H9 (cell line): ENCODE measurements at places on chromosomes 5 and 9.

- H3K36me3 ChIP-seq: no peaks in the 10 kb centered on the region
- peak; percentile 49 for DNase-seq
- no peak overlapping the region for H3K4me3 ChIP-seq
- no peaks in the 10 kb centered on the region for H3K4me1 ChIP-seq
- H3K27me3 ChIP-seq: no peaks in the 10 kb centered on the region
These were observed 1.9 kb upstream of the ORM2 start for GRCh38 chr9:114327749-114328148.

- H3K36me3 ChIP-seq: peaks cover 13% of the 10 kb centered on the region
- H3K27ac ChIP-seq: no peak overlapping the region
- DNase-seq: peak; percentile 88
- no peak overlapping the region for H3K4me3 ChIP-seq
- peaks cover 23% of the 10 kb centered on the region; the same call in 1 of the 2 replicates for H3K27me3 ChIP-seq
- no peaks in the 10 kb centered on the region for H3K4me1 ChIP-seq
These were observed 4.3 kb upstream of the AHRR start for GRCh38 chr5:317086-317811.

DNA sequence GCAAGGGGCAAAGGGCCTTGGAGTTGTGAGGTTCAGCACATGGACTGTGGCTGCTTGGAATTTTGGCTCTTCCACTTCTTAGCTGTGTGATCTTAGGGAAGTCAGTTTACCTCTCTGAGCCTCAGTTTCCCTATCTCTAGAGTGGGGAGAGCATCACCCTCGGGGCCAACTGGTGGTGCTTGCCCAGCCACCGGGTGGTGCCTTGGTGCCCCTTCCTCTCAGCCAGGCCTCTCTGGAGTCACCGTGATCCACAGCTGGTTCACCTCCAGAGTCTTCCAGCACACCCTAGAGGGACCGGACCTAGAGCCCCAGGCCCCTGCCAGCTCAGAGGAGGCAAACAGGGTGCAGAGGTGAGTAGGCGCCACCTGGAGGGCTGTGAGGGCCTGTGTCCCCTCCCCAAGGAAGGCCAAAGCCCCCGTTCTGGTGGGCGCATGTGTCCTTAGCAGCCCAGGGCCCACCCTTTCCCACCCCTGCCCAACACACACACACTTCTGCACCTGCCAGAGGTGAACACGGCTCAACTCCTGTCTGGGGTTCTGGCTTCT is 7.7 kb downstream of the ADGRD2 start:
- H3K27me3 ChIP-seq: peaks cover under 1% of the 10 kb centered on the region; the same call in 1 of the 2 replicates
- H3K27ac ChIP-seq: no peak overlapping the region
- H3K4me3 ChIP-seq: no peak overlapping the region

- peaks cover 19% of the 10 kb centered on the region for H3K36me3 ChIP-seq
- DNase-seq: peak; percentile 27
- no peaks in the 10 kb centered on the region for H3K4me1 ChIP-seq
- no peak within 1 kb of the TSS for H3K27ac ChIP-seq
These were observed at the start of gene LTC4S for GRCh38 chr5:179793468-179794139. TSS of gene LTC4S (plus strand) at chr5:179793986. CDS start at chr5:179794081, 95 bp downstream.

- peak overlapping the region; percentile 71 for H3K4me3 ChIP-seq
- H3K4me1 ChIP-seq: no peaks in the 10 kb centered on the region
- H3K27me3 ChIP-seq: no peaks in the 10 kb centered on the region
- no peak overlapping the region for H3K27ac ChIP-seq
- H3K36me3 ChIP-seq: peaks cover 1% of the 10 kb centered on the region
These were observed 1.3 kb downstream of the TERT start for GRCh38 chr5:1293416-1294205.

DNA sequence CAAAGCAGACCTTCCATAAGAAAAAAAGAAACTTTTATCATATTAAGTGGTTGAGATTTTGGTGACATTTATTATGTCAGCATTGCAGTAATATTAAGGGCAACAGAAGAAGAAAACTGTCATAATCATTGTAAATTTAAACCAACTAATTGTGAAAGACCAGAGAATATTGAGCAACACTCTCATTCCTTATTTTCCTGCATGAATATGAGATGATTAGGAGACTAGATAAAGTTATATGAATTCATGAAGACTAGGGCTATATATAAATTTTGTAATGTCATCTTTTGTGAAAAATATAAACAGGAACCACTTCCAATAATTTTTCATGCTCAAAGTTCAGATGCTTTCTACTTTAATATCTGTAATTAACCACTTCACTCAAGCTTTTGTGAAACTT is 974.5 kb upstream of the CDH10 start:
- no peaks in the 10 kb centered on the region for H3K27me3 ChIP-seq
- DNase-seq: no peak
- H3K4me3 ChIP-seq: no peak overlapping the region
- H3K27ac ChIP-seq: no peak overlapping the region
- no peaks in the 10 kb centered on the region for H3K4me1 ChIP-seq

- H3K4me1 ChIP-seq: peaks cover 8% of the 10 kb centered on the region; the same call in 1 of the 2 replicates
- no peak for DNase-seq
- H3K27ac ChIP-seq: no peak overlapping the region
- no peaks in the 10 kb centered on the region for H3K27me3 ChIP-seq
- H3K4me3 ChIP-seq: no peak overlapping the region
These were observed 64.6 kb upstream of the KLF9 start for GRCh38 chr9:70478963-70479641.

GRCh38 chr5:87393331-87393730 is 19.4 kb downstream of the CCNH start:
- H3K4me1 ChIP-seq: no peaks in the 10 kb centered on the region
- H3K27me3 ChIP-seq: no peaks in the 10 kb centered on the region
- no peak for DNase-seq
- H3K4me3 ChIP-seq: no peak overlapping the region

DNA sequence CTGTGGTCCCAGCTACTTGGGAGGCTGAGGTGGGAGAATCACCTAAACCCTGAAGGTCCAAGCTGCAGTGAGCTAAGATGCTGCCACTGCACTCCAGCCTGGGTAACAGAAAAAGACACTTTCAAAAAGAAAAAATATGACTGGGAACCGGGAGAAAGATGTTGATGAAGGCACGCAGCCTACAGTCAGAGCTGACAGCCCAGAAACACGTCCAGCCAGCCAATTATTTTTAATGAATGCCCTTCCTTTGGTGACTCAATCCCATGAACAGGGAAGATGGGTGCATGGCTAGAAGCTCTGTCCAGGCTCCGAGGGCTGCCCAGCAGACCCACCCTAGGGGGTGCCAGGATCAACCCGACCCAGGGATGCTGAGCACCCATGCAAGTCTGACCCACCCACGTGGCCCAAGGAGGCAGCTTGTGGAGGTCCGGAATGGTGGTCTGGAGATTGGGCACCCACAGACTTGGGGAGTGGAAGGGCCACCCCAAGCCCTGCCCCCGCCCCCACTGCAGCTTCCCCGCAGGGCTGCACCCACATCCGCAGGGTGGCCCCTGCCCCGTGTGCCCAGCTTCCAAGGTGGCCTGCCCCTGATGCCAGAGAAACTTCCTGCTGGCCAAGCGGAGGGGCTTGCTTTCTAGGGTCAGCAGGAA is 51.0 kb downstream of the ADAMTS2 start:
- H3K4me3 ChIP-seq: no peak overlapping the region
- no peaks in the 10 kb centered on the region for H3K27me3 ChIP-seq
- no peak overlapping the region for H3K27ac ChIP-seq
- no peaks in the 10 kb centered on the region for H3K4me1 ChIP-seq

GRCh38 chr5:71873191-71873591 is 154.1 kb downstream of the CARTPT start:
- no peak overlapping the region for H3K4me3 ChIP-seq
- H3K36me3 ChIP-seq: no peaks in the 10 kb centered on the region; the same call in 2 of the 3 replicates
- DNase-seq: no peak
- no peaks in the 10 kb centered on the region for H3K4me1 ChIP-seq
